ENCODE measurements at places on chromosomes 13 and 19.

DNA sequence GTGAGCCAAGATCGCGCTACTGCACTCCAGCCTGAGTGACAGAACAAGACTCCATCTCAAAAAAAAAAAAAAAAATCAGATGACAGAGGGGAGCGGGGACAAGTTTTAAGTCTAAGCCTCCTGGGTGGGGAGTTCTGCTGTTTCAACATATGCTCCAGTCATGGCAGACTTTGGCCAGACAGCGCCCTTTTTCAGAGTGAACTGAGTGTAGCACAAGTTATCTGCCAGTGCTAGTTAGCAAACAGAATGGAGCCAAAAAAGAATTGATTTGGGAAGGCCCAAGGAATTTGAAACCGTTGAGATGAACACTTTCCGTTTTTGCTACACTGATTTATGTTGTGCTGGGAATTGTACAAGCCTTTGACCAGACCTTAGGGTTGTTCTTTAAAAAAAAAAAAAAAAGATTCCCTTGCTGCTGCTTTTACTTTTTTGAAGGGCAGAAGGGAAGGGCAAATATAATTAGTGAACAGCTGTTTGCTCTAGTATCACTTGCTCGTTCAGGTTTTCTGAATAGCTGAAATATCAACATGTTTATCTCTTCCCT, 5.7 kb downstream of the ACTN4 start:
- peak; percentile 4 for DNase-seq

GRCh38 chr13:111389621-111390521, 69.4 kb downstream of the TEX29 start:
- DNase-seq, result no peak

DNA sequence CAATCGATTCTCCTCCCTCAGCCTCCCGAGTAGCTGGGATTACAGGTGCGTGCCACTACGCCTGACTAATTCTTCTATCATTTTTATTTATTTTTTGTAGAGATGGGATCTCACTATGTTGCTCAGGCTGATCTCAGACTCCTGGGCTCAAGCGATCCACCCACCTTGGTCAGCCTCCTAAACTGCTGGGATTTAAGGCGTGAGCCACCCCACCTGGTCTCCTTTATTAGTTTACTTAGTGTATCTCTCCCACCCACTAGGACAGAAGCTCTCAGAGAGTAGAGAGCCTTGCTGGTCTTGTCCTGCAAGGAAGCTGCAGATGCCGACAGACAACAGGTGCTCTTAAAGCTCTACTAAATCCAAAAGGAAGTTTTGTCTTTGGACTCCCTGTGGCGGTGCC, 2.5 kb upstream of the LRRC8E start:
- no peak for DNase-seq

DNA sequence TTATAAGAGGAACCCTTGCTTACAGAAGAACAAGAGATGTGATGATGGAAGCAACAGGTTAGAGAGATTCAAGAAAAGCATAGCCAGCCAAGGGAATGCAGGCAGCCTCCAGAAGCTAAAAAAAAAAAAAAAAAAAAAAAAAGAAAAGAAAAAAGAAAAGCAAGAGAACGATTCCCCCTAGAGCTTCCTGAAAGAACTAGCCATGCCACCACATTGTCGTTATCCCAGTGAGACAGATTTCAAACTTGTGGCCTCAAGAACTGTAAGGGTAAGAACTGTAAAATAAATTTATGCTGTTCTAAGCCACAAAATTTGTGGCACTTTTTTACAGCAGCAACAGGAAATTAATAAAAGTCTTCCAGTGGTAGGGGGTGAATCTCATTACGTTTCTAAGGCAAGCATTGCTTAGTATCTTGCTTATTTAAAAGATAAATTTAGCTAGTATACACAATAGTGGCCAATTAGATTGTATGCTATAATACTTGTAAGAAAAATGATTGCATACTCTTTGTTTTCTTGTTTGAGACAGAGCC, 21.8 kb downstream of the RFXAP start:
- no peak for DNase-seq

DNA sequence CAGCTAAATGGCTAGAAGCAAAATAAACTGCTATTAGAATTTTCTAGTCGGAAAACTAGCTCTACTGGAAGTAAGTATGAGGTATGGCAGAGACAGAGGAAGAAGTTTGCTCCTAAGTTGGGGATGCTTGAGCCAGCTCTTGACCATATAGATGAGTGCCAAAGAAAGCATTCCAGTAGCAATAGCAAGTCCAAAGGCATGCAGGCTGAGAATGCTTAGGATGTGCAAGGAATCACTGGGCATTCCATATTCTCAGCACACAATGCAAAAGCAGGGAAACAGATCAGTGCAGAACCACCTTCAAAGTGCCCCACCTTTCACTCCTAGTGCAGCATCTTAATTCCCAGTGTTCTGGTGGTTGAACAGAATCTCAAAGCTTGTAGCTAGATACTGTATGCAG, 32.9 kb downstream of the SERTM1 start:
- DNase-seq, result no peak

DNA sequence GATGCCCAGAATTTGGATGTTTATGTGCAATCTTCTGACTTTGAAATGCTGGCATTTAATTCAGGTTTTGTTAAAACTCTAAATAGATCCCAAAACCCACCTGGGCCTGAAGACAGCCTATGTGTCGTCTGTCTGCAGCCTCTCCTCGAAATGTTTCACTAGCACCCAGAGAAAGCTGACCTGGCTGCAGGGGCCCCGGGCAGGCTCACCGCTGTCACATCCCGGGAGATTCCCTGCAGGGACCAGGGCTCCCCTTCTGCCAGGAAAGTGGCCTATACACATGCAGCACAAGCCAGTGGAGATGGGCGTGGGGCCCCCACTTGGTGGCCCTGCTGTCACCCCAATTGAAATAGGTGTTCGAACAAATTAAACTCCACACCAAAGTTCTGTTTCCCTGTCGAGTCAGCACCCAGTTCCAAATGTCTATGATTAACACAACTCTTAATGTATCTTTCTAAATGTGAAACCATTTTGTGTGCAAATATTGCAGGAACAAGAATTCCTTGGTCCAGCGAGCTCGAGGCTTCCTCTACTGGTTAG, 145.8 kb upstream of the ZNF507 start:
- no peak for DNase-seq

- DNase-seq, result no peak
These were observed 727.1 kb upstream of the KLHL1 start for GRCh38 chr13:70835371-70835770.

- DNase-seq, result no peak
These were observed 14.4 kb downstream of the CEBPA start for GRCh38 chr19:33287927-33288326.

GRCh38 chr13:51457086-51457815, 4.4 kb upstream of the INTS6 start:
- DNase-seq, result no peak

- DNase-seq, result no peak
These were observed 238.5 kb upstream of the TMTC4 start for GRCh38 chr13:100913143-100913542.

GRCh38 chr13:43963726-43964125, 84.0 kb downstream of the LACC1 start:
- no peak for DNase-seq
